ENCODE measurements at places on chromosomes 13 and 19. TPM values are rescaled to one million over a fixed set of nuclear protein-coding genes. Genes with fewer than 3 reads are reported as not detected.

The MCF2L gene
- total RNA-seq: 14.5 TPM

The SOX1 gene
- total RNA-seq: not detected

The NUFIP1 gene
- 4.0 TPM for total RNA-seq

The MEDAG gene
- total RNA-seq: 11.1 TPM

The PDX1 gene
- not detected for total RNA-seq

The HIF3A gene
- not detected for total RNA-seq

The GNA15 gene
- total RNA-seq: 0.40 TPM

The BICRA gene
- total RNA-seq: 1.8 TPM

The PSG7 gene
- not detected for total RNA-seq

The ZNF284 gene
- total RNA-seq: 3.0 TPM

The ZNF792 gene
- total RNA-seq: 4.1 TPM

The S1PR4 gene
- total RNA-seq: not detected

The C19orf85 gene
- not detected for total RNA-seq

The NXNL1 gene
- total RNA-seq: not detected

The TRIM28 gene
- 418 TPM for total RNA-seq

The ZNF846 gene
- total RNA-seq: 3.5 TPM

The RAP2A gene
- total RNA-seq: 27.7 TPM

The ERFL gene
- total RNA-seq: not detected

The UHRF1 gene
- 122 TPM for total RNA-seq

The ZNF587 gene
- 6.9 TPM for total RNA-seq

The SLC7A9 gene
- total RNA-seq: not detected

The FCER2 gene
- not detected for total RNA-seq

The ZNF681 gene
- total RNA-seq: 4.5 TPM

The SIGLECL1 gene
- total RNA-seq: not detected

The ATP12A gene
- total RNA-seq: not detected

The SPIB gene
- not detected for total RNA-seq

The KIR2DL1 gene
- not detected for total RNA-seq
